ENCODE measurements at places on chromosomes 2 and 18. TPM values are rescaled to one million over a fixed set of nuclear protein-coding genes. Genes with fewer than 3 reads are reported as not detected.

GRCh38 chr2:33946193-33946592, 347.1 kb upstream of the FAM98A start:
- no peak for DNase-seq

DNA sequence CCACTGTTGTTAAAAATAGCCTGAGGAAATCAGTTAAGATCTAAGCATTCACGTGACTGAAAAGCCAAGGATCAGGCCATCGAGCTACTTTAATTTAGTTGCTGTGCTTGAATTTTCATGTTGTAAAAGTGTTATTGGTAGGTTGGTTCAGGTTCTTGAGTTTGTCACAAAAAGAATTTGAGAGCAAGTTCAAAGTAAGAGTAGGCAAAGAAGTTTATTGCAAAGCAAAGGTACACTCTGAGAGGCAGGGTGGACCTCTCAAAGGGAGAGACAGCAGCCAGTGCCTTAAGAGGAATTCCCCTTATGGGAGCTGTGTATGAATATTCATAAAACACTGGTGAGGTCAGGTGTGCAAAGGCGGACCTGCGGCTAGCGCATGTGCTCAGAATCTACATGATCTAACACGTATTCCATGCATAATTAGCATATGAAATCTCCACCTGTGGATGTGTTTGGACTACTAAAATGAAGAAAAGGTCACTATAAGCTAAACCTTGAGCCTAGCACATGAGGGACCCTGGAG, 236.5 kb downstream of the NDUFA10 start:
- no peak for DNase-seq

DNA sequence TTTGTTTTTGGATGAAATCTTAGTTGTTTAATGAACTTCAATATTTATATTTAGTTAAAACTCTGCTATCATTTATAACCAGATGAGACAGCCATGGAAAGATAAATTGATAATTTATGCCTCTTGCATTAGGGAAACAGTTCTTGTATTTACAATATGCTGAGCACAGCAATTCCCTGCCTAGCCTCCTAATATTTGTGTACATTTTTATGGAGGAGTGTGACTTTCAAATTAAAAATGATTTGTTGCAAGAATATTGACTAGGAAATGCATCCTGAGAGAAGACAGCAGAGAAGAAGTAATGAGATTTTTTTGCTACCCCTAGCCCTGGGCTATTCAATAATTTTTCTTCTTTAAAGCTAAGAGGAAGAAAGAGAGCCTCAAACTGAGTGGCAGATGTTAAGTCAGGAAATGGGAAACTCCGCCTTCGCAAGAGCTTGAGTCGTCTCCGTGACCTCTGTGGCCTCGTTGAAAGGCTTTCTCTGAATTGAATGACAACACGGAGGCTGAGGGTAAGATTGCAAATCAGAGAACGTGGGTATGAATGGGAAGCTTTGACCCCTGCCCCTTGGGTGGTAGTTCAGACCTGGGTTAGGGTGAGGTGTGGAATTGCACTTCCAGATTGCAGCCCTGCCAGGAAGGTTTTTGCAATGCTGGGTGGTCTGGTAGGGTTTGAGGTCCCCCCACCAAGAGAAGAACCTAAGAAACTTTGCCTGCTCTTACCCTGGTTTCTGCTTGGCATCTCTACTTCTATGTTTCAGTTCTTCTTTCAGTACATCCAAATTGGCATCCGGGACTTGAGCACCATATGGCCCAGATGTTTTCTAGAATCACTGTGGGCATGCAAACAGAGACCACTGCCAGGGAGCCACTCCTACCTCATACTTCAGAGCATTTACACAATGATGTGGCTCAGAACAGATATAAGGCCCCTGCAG, 210.3 kb upstream of the RBMS1 start:
- DNase-seq = no peak

GRCh38 chr2:154142480-154142879, 270.8 kb downstream of the GALNT13 start:
- no peak for DNase-seq

GRCh38 chr2:44549099-44549471, 187.3 kb downstream of the CAMKMT start:
- DNase-seq = no peak

- DNase-seq = no peak
Measured at GRCh38 chr2:62578803-62579640, 73.0 kb upstream of the TMEM17 start.

GRCh38 chr2:127048618-127048935, 58.4 kb downstream of the BIN1 start:
- DNase-seq = no peak

DNA sequence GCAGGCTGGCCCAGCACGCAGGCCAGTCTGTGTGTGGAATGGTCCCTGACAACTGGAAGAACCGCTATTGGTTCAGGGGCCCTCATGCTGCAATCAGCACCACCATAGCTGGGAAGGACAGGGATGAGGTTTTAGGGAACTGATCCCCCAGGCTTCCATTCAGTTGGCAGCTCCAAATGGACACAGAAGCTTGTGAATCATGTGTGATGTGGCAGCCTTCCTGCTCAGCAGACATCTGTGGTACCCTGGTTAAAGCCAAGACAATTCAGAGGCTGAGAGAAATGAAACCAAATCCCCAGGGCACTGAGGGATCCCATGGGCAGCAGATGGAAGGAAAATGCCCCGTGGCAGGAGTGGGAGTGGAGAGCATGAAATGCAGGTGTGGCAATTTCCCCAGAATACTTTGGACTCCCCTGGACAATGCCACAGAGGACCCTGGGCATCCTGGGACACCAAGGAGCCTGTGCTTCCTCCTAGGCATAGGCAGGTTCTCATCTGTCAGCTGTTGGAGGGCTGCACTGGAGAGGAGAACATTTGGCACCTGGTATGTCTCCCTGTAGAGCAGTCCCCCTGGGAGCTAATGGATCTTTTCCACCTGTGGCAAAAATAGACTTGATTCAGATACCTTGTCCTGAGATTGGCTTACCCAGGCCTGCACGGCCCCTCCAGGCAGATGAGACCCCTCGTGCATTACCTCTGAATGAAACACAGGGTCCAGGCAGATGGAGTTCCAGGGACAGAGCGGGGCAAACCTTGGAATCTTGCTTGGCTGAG, 162.2 kb upstream of the BCL2L11 start:
- no peak for DNase-seq

DNA sequence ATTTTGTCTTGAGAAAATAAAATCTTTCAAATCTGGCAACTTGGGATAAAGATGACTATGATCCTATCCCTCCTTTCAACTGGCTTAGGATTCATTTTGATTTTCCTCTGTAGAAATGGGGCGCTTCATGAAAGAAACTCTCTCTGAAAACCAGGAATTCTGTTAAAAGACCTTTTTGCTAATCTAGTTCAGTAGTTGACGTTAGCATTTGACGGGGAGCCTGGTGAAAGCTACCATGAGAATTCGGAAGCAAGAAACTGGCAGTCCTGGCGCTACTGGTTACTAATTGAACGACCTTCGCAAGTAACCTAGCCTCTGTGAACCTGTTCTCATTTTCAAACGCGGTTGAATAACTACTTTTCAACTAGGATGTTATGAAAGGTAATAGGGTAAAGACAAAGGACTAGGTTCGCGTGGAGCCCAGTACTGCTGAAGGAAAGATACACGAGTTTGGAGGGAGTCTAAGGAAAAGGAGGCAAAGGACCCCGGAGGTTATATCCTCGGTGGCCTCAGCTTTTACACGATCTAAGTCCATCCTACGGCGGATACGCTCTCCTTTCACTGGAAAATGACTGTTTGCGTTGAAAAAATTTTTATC, 604 bp upstream of the STK11IP start:
- DNase-seq = no peak

GRCh38 chr2:168717790-168718502, 84.5 kb upstream of the NOSTRIN start:
- no peak for DNase-seq

DNA sequence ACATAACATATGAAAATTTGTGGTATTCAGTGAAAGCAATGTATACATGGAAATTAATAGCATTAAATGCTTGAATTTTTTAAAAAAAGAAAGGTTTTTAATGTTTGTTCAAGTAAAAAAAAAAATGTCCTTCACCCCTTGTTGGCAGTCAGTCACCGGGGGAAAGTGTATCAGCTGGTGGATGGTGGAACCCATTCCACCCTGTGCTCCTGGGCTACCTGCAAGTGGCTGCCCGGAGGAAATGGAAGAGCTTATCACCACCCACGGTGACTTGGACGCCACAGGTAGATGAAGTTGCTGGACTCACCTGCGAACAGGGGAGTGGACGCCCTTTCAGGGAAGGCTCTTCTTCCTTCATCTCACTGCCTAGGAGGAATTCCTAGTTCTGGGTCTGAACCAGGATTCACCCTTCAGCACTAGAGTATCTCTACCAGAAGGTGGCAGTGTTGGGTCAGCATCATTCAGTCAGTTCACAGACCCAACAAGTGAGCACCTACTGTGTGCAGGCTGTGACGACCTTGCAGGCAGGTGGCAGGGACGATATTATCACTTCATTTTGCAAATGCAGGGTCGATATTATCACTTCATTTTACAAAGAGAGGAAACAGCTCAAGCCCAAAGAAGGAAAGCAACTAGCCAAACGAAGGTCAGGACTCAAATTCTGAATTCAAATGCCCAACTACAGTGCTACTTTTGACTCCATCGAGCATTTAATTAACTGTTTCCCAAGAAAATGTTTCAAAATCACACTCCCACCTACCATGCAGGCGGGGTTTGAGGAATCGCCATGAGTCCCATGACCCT, 35.8 kb downstream of the CIB4 start:
- peak; percentile 24 for DNase-seq

- DNase-seq = peak; percentile 86
Measured at GRCh38 chr2:237574894-237575868, 8.8 kb downstream of the PRLH start.

DNA sequence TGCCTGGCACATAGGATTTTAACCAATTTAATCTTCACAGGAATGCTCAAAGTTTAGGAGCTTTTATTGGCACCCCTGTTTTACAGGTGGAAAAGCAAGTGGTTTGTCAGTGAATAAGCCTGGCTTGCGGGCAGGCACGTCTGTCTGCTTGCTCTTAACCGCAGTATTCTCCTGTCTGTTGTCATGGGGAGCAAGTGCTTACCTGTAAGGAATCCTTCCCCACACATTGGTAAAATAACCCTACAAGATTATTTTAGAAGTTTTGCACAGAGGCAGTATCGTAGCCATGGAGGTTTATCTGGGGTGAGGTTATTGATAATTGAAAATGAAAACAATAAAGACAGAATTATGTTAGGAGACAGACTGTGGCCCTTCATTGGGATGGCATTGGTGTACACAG, 174.9 kb downstream of the AGAP1 start:
- DNase-seq = no peak

DNA sequence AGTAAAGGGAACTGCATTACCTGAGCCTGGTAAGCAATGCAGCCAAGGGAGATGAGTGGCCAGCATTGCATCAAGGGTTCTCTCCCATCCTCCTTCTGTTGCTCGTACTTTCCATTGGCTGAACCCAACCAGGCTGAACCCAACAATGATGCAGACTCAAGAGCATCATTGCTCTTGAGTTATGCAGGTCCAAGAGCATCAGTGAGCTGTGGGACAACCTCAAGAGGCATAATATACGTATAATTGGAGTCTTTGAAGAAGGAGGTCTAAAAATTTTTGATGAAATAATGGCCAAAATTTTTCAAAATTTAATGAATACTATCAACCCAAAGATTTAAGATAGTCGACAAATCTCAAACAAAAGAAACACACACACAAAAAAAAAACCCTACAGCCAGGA, 213.0 kb downstream of the RNF152 start:
- DNase-seq = no peak

GRCh38 chr18:68520406-68521075, 194.4 kb downstream of the TMX3 start:
- no peak for DNase-seq

DNA sequence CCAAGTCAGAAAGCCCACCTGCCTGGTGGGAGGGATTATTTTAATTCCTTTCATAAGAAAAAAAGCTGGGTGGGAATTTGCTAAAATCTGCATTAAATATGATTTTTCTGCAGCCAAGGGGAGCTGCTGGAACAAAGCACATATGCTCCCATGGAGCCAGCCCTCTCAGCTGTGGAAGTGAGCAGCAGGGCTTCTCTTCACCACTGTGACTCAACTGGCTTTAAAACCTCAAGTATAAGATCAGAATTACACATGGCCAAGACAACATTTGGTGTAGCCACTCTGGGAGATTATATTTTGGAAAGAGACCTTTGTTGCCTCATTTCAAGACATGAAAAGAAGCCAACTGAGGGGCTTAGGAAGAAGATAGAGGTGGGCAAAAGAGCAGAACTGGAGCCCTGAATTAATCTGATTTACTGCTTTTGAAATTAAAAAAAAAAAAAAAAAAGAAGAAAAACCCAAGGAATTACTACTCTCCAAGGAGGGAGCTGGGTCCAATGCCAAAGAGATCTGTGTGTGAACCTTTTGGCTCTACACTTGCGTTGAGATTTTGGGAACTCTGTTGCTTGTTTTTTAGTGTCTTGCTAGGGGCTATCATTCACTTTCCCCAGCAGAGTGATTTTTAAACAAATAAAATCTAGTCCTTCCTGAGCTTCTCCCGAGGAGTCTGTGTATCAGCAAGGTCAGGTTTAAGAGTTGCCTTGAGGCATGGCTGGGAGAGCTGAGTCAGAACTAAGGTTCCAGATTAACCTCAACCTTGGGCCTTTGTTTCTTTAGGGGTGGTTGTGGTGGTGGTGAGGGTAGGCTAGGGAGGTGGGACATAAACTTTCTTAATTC, 6.0 kb downstream of the LHCGR start:
- no peak for DNase-seq

DNA sequence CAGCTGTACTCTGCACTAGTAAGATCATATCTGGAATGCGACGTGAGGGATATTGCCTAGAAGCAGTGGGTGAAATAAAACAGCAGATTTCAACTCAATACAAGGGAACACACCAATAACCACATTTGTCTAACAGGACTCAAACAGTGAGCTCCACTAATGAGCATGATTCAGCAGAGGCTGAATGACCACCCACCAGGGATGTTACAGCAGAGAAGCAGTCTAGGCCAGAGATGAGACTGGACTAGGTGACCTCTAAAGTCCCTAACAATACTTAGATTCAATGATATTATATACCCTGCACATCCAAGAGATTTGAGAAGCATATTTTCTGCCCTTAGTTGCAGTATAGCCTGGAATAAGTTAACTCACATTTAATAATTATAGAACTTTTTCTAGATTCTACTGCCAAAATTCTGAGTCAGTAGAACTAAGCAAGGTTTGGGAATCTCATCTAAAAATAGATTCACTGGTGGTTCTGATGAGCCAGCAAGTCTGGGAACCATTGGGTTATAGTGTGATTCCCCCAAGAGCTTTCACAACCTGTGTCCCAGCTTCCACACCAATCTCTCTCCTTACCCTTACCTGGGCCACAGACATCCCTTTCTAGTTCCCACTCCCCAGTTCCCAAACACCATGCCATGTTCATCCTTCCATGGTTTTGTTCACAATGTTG, 6.3 kb downstream of the THOC1 start:
- no peak for DNase-seq

The CCDC68 gene
- 8.5 TPM for total RNA-seq

The SKOR2 gene
- not detected for total RNA-seq

The TBR1 gene
- total RNA-seq = 0.64 TPM

The MATN3 gene
- 2.9 TPM for total RNA-seq

The LHCGR gene
- total RNA-seq = 0.64 TPM

The ASB18 gene
- total RNA-seq = not detected

The KLHL14 gene
- 0.32 TPM for total RNA-seq

The TNS1 gene
- total RNA-seq = 141 TPM

The G6PC2 gene
- not detected for total RNA-seq

The CCL20 gene
- 1.3 TPM for total RNA-seq

The GTF3C2 gene
- total RNA-seq = 32.6 TPM

The KHK gene
- total RNA-seq = 4.1 TPM

The UPP2 gene
- total RNA-seq = not detected

The BCL2L11 gene
- total RNA-seq = 67.3 TPM

The AMER3 gene
- total RNA-seq = not detected

The CKAP2L gene
- total RNA-seq = not detected
